ENCODE measurements at places on chromosomes 4 and X. TPM values are rescaled to one million over a fixed set of nuclear protein-coding genes. Genes with fewer than 3 reads are reported as not detected.

The RIBC1 gene
- 1.1 TPM for total RNA-seq

DNA sequence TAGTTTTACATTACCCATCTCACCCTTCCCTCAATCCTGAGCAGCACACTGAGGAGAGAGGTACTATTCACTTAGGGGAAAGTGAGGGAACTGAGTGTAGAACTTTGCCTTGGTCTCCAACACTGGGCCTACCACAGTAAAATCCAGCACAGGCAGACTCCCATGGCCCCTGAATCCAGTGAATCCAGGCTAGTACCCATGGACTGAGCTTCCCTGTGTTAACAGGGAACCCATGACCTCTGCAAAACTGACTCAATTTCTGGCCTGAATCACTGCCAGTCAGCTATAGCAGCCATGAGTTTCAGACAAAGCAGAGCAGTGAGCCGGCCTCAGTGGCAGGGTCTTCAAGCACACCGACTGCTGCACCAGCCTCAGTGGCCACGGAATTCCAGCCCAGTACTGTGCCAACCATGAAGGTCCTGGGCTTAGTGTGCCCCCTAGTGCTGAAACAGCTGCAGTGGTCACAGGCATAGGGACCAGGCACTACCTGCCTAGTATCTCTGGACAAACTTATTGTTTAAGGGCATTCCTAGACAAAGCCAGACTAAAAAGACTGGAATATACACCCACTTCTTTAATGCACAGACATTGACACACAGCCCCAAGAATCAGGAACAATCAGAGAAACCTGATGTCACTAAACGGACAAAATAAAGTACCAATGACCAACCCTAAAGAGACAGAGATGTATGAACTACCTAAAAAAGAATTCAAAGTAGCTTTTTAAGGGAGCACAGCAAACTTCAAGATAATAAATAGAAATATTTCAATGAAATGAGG is 127.4 kb upstream of the RPL34 start:
- H3K4me1 ChIP-seq = no peaks in the 10 kb centered on the region
- DNase-seq = peak; percentile 45

The CBR4 gene
- total RNA-seq = 16.0 TPM

- peaks cover 8% of the 10 kb centered on the region for H3K27me3 ChIP-seq
- no peak for DNase-seq
- H3K27ac ChIP-seq = no peak overlapping the region
- H3K4me1 ChIP-seq = no peaks in the 10 kb centered on the region
- H3K36me3 ChIP-seq = no peaks in the 10 kb centered on the region
- H3K4me3 ChIP-seq = no peak overlapping the region
Measured at GRCh38 chr4:154574311-154574710, 11.5 kb downstream of the FGB start.

GRCh38 chr4:42331914-42332368 is 65.3 kb upstream of the SHISA3 start:
- DNase-seq = no peak
- no peaks in the 10 kb centered on the region for H3K4me1 ChIP-seq
- no peaks in the 10 kb centered on the region for H3K36me3 ChIP-seq
- H3K27ac ChIP-seq = no peak overlapping the region
- H3K27me3 ChIP-seq = peaks cover 9% of the 10 kb centered on the region
- H3K4me3 ChIP-seq = no peak overlapping the region

DNA sequence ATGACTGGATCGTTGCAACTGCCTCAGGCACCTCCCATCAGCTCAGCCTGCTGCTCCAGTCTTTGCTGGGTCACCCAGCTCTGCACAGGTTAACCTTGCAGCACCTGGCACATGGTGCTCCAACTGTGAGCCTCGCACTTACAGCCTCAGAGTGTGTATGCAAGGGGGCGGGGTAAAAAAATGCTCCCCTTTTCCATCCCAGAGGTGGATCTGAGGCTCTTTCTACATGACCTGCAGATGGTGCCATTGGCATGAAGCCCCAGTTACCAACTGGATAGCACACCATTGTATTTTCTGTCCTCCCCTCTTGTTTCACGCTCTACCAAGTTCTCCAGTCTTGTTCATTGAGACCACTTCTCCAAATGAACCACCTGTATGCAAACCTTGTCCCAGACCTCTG is 46.2 kb upstream of the TRPC3 start:
- H3K27me3 ChIP-seq = peaks cover 51% of the 10 kb centered on the region
- H3K36me3 ChIP-seq = no peaks in the 10 kb centered on the region

DNA sequence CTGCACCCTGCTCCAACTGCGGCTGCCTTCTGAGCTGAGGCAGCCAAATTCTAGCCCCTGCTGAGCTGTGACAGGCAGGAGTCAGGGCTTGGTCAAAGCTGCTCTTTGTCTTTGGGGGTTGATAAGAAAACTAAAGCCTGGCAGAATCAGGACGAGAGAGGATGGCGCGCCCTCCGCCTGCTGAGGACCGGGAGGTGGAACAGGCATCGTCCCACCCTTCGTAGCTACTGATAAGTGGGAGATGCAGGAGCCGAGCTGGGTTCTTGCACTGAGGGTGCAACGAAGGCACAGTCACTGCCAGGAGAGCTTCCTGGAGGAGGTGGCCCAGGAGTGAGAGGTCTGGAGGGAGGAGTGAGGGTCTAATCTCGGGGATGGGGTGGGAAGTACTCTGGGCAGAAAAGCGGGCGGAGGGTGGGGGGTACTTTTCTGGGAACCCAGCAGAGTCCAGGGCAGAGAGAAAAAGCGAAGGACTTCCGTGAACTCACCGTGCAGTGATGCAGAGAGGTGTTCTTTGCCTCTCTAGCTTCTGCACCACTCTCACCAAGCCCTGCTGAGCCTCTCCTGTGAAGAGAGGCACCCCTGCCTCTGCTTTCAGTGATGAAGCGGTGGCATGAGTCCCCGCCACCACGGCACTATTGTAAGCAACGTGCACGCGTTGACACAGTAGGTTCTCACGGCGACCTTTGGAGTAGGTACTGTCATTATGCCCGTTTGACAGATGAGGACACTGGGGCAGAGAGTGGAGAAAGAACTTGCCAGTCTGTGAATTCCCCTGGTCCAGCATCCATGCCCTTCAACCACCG is 107.8 kb downstream of the SORCS2 start:
- no peaks in the 10 kb centered on the region for H3K36me3 ChIP-seq
- no peak for DNase-seq
- no peaks in the 10 kb centered on the region for H3K4me1 ChIP-seq
- no peak overlapping the region for H3K4me3 ChIP-seq

The HTR2C gene
- not detected for total RNA-seq

GRCh38 chr4:168856312-168856711 is 153.7 kb downstream of the CBR4 start:
- peaks cover 7% of the 10 kb centered on the region for H3K27me3 ChIP-seq
- H3K4me3 ChIP-seq = no peak overlapping the region
- H3K36me3 ChIP-seq = peaks cover 3% of the 10 kb centered on the region
- H3K27ac ChIP-seq = no peak overlapping the region
- H3K4me1 ChIP-seq = peaks cover 41% of the 10 kb centered on the region
- DNase-seq = no peak

DNA sequence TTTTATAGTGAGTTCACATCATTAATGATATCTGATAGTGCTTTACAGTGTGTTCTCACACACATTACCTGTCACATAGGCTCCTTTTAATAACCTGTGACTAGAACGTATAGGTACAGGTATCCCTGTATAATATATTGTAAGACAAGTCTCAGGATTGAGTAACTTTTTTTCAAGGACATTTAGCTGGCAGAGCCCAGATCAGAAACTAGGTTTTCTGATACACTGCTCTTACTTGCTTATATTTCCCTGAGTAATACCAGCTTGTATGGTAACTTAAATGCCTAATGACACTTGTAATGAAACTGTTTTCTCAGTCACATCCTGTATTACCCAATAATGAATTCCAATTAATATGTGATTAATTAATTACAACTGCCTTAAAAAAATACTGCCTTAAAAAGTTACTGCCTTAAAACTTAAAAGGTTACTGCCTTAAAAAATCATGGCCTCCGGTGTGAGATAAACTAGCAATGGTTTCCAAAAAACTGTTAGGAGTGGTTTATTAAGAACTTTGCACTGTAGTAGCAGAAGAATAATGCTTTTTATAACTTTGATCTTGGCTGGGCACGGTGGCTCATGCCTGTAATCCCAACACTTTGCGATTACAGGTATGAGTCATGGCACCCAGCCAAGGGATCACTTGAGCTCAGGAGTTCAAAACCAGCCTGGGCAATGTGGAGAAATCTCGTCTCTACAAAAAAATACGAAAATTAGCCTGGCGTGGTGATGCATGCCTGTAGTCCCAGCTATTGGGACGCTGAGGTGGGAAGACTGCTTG is 11.9 kb downstream of the COPS4 start:
- no peaks in the 10 kb centered on the region for H3K27me3 ChIP-seq
- no peak for DNase-seq
- no peak overlapping the region for H3K27ac ChIP-seq
- H3K4me1 ChIP-seq = peaks cover 7% of the 10 kb centered on the region

DNA sequence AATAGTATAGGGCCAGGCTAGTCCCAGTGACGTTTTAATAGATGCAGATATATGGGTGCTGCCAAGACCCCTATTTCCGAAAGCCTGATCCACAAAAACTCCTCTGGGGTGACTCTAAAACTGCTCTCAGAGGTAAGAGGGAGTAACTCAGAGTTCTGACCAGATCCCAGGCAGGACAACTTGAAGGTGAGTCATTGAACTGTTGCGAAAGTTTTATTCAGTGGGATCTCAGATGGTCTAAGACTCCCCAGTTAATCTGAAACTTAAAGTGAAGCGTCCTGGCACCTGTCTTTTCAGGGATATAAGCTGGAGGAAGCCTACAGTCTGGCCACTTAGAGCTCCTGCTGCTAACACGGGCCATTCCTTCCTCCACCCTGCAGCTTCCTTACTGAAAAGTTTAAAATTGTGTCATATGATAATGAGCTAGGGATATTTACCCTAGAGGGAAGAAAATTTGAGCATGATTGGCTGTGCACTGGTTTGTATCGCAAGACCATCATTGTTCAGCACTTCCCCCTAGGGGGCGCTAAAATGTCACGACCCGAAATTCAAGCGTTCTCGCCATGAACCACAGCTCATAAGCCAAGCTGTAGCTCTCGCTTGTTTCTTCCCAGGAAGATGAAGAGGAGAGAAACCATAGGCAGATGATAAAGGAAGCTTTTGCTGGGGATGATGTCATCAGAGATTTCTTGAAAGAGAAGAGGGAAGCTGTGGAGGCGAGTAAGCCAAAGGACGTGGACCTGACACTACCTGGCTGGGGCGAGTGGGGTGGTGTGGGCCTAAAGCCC is 19.5 kb downstream of the UTP14A start:
- peak; percentile 79 for DNase-seq
- H3K27ac ChIP-seq = peak overlapping the region; percentile 40
- peaks cover 24% of the 10 kb centered on the region for H3K36me3 ChIP-seq
- H3K4me3 ChIP-seq = no peak overlapping the region
- no peaks in the 10 kb centered on the region for H3K27me3 ChIP-seq

The CHRNA9 gene
- total RNA-seq = not detected

The NSG1 gene
- 3.4 TPM for total RNA-seq

The PRRG3 gene
- not detected for total RNA-seq

- H3K4me3 ChIP-seq = peak overlapping the region; percentile 58
- no peaks in the 10 kb centered on the region for H3K27me3 ChIP-seq
- DNase-seq = peak; percentile 52
- peak overlapping the region; percentile 97 for H3K27ac ChIP-seq
- H3K4me1 ChIP-seq = peaks cover 55% of the 10 kb centered on the region
Measured at GRCh38 chrX:147917700-147918695, 6.3 kb downstream of the FMR1 start.

DNA sequence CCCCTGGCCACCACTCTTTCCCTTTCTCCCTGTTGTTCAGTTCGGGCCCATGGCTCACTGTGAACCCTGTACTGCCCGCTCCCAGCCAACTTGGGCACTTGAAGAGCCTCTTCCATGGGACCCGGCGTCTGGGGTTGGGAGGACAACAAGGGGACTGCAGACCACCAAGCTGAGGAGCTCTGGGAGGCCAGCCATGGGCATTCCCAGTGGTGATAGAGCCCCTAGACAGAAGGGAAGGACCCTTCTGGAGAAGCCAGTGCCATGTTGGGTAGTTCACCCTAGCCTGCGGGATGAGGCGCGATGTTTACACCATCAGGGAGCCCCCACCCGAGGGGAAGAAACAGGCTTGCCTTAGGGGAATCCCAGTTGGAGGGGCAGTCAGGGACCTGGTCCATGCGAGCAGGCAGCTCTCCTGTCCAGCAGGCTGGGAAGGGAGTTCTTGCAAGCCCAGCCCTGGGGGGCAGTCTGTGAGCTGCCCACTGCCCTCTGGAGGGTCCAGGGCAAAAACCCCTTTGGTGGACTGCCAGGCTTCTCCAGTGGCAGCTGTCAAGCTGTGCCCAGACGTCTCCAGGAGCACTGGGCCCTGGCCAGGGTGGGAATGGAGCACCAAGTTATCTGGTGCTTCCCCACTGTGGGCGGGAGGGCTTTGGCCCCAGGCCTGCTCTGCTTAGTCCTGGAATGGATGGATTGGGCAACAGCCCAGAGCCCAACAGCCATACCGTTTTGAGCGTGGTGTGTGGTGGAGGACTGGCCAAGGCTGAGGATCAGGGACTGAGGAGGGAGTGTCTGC is 23.7 kb upstream of the UBA1 start:
- H3K27ac ChIP-seq = no peak overlapping the region
- no peak for DNase-seq
- peaks cover 4% of the 10 kb centered on the region for H3K36me3 ChIP-seq
- no peaks in the 10 kb centered on the region for H3K27me3 ChIP-seq
- no peak overlapping the region for H3K4me3 ChIP-seq

DNA sequence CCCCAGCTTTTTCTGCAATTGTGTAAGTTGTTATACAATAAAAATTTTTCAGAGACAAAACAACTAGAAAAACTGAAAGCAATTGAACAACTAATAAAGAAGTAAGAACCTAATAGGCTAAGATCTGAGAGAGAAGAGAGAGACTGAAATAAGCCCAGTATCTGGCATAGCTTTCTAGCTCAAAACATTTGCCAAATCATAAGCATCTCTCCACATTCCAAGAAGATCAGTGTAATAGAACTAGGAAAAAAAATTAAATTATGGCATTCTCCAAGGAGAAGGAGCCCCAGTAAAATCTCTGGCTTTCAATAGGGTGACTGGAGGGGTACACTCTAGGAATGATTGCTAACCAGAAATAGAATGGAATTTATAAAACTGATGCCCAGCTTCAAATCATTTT is 19.0 kb upstream of the PPP3CA start:
- H3K27ac ChIP-seq = no peak overlapping the region
- H3K4me1 ChIP-seq = no peaks in the 10 kb centered on the region
- no peak for DNase-seq
- H3K36me3 ChIP-seq = peaks cover 11% of the 10 kb centered on the region
- peaks cover 9% of the 10 kb centered on the region for H3K27me3 ChIP-seq

The NUDT11 gene
- total RNA-seq = 0.79 TPM

- H3K36me3 ChIP-seq = no peaks in the 10 kb centered on the region
- peak; percentile 70 for DNase-seq
- H3K4me3 ChIP-seq = peak overlapping the region; percentile 79
- H3K4me1 ChIP-seq = peaks cover 37% of the 10 kb centered on the region
Measured at GRCh38 chr4:142567199-142567598, 278.9 kb downstream of the INPP4B start.

The DLG3 gene
- 48.8 TPM for total RNA-seq

- H3K27me3 ChIP-seq = no peaks in the 10 kb centered on the region
- no peak for DNase-seq
- no peak overlapping the region for H3K27ac ChIP-seq
- peaks cover 8% of the 10 kb centered on the region for H3K4me1 ChIP-seq
- H3K4me3 ChIP-seq = no peak overlapping the region
Measured at GRCh38 chrX:152937236-152937635, 39.4 kb downstream of the ZNF185 start.

The ADGRG2 gene
- total RNA-seq = not detected
